ENCODE measurements at places on chromosomes 5 and 9. TPM values are rescaled to one million over a fixed set of nuclear protein-coding genes. Genes with fewer than 3 reads are reported as not detected.

DNA sequence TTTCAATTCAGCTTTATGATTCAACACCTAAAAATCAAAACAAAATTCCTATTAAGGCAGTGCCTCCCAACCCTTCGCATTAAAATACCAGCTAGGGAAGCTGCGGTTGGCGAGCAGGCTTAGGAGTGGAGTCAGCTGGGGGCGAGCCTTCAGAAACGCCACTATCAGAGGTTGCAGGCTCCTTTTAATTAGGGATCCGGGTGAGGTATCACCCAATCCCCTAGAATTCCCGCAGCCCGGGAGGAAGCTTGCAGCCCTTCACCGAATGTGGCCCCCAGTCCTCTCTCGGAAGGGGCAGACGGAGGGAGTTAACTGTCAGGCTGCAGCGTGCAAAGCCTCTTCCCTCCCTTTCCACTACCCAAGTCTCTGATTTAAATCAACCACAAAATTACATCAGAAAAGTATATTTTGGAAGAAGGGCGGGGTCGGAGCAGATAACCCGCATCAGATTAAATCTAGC lies 1.7 kb downstream of the STC2 start:
- peak; percentile 17 for DNase-seq

DNA sequence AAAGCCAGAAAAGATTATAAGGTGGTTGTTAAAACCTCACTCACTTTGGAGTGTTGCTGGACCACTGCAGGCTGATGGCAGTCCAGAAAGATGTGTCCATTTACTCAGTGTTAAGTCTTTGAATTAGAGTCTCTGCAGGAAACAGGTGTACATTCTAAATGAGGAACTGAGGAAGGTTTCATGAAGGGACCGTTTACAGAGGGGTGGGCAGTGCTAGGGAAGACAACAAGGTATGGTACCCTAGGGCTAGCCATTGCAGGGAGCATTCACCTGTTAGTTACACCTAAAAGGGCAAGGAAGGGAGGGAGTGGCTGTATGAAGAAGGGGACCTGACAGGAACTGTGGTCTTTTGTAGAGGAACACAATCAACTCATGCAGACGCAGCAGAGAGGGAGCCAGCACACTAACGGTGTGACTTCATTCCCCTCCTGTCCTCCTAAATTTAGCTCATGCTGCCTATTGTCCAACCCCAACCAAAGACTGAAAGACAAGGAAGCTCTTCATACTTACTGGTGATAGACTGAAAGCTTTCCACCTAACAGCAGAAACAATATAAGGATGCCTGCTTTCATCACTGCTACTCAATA lies 32.2 kb upstream of the PAX5 start:
- DNase-seq: no peak

GRCh38 chr9:81548911-81549310 lies 140.4 kb downstream of the TLE1 start:
- no peak for DNase-seq

DNA sequence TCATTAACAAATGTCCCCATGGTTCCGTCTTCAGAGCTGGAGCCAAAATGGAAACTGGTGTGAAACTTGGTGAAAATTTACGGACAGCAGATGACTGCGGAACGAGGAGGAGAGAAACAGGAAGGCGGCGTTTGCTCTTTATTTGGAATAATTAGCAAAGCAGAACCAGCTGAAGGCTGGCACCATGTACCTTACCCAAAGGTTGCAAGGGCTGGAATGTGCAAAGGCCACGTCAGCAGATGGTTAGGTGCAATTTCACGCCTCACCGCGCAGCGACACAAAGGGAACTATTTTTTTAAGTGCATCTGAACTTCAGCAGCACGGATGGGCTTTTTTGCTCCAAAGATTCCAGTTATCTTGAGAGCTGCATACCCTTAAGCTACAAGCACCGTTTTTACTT lies 127.4 kb downstream of the COL23A1 start:
- DNase-seq: no peak

DNA sequence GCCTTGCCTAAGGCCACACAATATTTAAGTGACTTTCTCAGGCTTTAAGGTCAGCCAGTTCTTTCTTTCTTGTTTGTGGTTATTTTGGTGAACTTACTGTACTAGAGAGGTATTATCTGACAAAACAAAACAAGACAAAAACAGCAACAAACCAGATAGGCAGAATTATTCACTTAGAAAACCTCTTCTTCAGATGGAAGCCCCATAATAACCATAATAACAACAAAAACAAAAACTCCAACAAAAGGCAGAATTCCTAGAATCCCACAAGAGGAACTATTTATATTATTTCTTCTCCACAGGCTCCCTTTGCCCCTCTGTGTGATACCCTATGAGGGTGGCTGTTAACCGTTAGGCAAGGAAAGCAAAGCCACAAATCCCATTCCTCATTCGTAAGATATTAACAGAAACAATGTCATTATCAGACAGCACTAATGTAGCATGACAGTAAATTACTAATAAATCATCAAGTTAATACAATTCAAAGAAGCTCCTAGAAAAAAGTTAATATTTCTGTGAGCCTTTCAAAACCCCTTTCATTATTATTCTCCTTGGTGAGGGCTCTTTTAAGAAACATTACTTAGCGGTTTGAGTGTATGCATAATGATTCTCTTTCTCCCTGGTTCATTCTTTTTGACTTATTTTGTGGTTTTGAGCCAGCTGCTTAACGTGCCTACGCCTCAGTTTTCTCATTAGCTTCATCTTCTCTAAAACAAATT lies 274.9 kb downstream of the EFNA5 start:
- no peak for DNase-seq

DNA sequence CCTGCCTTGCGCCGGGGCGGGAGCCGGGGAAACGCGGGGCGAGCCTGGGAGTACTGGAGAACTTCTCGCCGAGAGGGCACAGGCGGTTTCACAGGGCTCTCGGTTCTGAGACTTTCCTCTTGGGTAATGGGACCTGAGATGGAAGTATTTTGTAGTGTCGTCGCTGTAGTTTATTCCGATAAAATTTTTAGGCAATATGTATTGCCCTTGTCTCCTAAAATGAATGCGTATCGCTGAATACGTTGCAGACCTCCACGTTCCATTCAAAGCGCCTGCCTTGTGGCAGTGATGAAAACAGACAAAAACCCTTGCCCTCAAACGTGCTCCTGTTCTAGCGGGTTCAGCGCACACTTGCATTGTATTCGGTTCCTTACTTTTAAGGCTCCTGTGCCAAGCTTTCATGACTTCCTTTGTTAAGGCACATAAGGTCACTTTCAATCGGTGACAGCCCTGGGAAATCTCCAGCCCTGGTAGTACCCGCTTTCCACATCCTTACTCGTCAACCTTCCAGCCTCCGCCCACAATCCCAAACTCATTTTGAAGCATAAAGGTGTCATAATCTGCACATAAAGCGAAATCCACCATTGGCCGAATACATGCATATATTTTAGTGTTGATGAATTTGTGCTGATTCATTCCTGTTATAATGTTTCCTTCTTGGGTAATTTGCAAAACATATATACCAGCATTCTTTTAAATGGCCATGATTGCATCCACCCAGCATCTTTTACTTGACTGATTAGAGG lies 694 bp downstream of the RMI1 start:
- DNase-seq: peak; percentile 54

DNA sequence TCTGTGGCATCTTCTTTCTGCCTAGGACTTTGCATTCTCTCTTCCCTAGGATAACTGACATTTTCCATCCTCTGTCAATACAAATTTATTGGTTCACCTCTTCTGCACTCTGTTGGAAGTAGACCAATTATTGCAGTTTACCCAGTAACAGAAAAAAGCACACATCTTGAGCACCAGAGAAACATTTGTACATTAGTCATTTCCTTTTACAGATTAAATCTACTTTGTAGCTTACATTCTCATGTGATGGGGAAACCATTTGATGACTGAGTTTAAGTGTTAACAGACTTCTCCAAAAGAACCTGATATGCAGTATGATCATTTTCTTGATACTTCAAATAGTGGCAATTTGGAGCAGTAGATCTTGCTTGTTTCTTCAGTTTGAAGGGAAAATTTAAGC lies 1098.8 kb downstream of the DTWD2 start:
- no peak for DNase-seq

GRCh38 chr5:103294906-103295305 lies 36.3 kb downstream of the MACIR start:
- no peak for DNase-seq

GRCh38 chr9:87605676-87606075 lies 108.0 kb downstream of the DAPK1 start:
- DNase-seq: no peak

KIF20A gene
- total RNA-seq: 81.9 TPM

SLC28A3 gene
- 0.33 TPM for total RNA-seq

SDHA gene
- 136 TPM for total RNA-seq

PLAC8L1 gene
- total RNA-seq: 0.40 TPM

All from activated naive CD4-positive, alpha-beta T cell treated with anti-CD3 and anti-CD28 coated beads for 36 hours (primary cell).